ENCODE measurements at places on chromosomes 4 and X.

GRCh38 chr4:51851090-51851936 lies 8.4 kb downstream of the DCUN1D4 start:
- no peak for DNase-seq

GRCh38 chrX:108235986-108236385 lies 144.4 kb downstream of the ATG4A start:
- DNase-seq, result no peak

DNA sequence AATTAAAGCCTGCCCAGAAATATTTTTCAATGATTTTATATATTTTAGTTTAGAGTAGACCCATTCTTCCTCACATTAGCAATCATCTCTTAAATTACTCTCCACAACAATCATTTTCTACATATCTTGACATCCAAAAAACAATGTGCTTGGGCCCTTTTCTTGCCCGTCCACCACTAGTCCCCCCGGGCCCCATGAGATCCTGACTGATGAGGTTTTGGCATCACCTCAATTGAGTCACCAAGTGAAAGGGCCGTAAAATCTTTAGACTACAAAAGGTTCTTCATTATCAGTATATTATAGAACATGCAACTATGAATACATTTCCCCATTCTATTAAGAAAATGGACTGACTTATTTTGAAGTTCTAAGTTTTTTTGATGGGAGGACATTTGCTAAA lies 4.0 kb upstream of the CDKL2 start:
- DNase-seq, result no peak

DNA sequence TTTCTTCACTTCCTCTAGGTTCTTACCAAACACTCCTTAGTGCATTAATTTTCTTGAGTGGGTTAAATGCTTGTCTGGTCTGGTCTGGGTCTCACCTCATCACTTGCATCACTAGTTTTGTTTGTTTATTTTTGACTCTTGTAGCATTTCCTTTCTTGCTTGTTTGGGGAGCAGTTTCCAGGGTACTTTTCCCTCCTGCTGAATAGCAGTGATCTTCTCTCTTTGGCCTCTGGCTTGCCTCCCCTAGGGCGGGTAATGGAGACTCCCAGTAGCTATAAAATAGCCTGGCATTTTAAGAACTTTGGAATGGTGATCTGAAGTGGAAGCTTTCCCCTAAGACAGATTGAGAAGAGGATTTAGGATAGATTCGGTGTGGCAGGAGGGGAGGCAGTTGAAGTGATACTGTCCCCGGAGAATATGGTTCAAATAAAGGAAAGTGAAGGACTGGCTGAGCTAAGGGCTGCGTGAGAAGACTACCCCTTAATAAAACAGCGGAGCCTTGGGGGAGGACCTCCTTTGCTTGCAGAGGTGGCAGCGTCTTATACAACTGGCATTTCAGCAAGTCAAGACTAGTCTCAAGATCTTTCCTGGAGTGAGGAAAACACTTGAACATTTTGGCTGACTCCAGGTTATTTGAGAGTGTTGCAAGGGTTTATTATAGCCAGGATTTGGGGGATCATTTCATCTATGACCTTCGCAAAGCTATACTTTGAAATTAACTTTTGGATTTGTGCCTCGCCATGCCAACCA lies 190.6 kb downstream of the FRAS1 start:
- no peak for DNase-seq

DNA sequence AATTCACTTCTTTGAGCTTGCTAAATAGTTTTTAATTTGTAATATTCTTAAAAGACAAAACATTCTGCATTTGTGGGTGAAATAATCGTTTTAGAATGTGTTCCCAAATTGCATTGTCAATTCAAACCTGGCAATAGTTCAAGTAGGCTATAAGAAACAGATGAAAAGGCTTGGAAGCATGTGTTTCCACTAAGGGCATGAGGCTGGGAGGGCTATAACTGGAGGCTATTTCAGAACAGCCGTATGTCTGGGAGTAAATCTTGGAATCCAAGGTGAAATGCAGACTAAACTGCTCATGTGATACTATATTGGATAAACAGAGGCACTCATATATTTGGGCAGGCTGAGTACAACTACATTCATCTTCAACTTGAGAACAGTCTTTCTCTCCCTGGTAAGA lies 117.4 kb upstream of the GRPR start:
- DNase-seq, result no peak

GRCh38 chr4:35358001-35358584 lies 886.2 kb downstream of the ARAP2 start:
- DNase-seq, result no peak

DNA sequence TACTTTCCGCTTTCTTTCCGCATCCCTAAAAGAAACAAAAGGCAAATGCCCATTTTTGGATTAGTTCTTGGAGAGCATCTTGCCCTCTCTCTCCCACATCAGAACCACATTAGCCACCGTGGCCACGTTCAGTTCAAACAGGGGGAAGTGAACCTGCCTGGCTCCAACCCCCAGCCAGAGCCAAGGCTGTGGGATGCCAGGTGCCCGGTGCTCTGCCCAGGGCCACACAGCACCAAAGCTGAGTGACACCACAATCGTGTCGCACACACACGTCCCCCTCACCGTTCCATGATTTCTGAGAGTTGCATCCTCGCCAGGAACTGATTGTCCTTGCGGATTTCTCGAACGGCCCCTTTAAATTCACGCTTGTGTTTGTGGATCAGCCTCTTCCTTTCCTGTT lies 24.3 kb downstream of the NOP14 start:
- DNase-seq, result no peak
